ENCODE measurements at places on chromosomes 7 and 10. TPM values are rescaled to one million over a fixed set of nuclear protein-coding genes. Genes with fewer than 3 reads are reported as not detected.
A peak's percentile ranks its signal among the peaks of the same experiment; 100 is the strongest.

GRCh38 chr7:121273467-121274167 is 55.2 kb upstream of the WNT16 start:
- DNase-seq = no peak

- no peak for DNase-seq
Measured at GRCh38 chr10:93287775-93288174, 194.4 kb downstream of the MYOF start.

Gene FAM170B
- total RNA-seq = not detected

Gene CADPS2
- total RNA-seq = 36.0 TPM

DNA sequence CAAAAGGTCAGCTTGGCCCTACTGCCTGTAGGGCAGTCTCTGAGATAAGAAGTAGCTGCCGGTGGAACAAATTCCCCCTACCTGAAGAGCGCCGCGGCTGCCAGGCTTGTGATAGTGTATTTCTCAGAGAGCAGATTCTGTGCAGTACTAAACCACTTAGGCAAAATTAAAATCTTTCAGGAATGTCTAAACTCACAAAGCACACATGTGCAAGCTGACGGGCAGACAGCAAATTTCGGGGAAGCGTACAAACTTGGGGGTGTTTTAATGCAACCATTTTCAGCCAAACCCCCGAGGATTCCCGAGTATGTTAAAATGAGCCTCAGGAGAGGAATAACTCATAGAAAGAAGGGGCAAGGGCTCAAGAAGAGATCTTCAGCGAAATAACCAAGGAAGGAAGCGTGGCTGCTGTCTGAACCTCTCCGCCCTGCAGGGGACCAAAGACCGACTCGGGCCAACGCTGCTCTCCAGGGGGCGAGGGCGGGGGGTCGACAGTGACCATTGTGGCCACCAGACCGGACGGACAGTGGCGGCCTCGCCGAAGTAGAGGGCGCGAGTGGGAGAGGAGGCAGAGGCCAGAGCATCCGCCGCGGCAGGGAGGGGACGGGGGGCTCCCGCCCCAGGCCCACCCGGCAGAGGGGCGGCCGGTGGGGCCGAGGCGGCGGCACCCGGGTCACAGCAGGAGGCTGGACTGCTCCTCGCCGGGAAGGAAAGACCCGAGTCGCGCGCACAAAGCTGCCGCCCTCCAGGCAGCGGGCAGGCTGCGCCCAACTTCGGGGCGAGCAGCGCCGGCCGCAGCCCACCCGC is 819 bp downstream of the HYCC1 start:
- DNase-seq = no peak

DNA sequence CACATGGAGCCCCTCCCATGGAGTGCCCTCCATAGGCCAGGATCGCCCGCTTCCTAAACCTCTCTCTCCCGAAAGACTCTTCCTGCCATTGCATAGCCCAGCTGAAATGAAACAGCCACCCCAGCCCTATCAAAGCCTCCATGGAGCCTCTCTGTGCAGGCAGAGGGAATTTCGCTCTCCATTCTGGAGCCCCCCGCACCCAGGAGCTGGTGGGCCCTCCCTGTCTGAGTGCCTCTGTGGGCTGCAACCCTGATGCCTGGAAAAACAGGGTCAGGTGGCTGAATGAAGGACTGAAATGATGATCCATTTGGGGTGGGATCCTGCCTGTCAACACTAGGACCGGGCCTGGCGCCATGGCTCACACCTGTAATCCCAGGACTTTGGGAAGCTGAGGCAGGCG is 106.4 kb downstream of the FAM53B start:
- DNase-seq = no peak

- no peak for DNase-seq
Measured at GRCh38 chr7:149883452-149883861, 9.7 kb downstream of the ATP6V0E2 start.

Gene FAM25A
- total RNA-seq = not detected

GRCh38 chr10:70162892-70163201 is 7.5 kb downstream of the SAR1A start:
- no peak for DNase-seq

Gene SAP25
- total RNA-seq = not detected

Gene CARD11
- 5.0 TPM for total RNA-seq

Gene SKIDA1
- total RNA-seq = 5.0 TPM

GRCh38 chr7:123797673-123798531 is 47.1 kb upstream of the HYAL4 start:
- DNase-seq = peak; percentile 49

DNA sequence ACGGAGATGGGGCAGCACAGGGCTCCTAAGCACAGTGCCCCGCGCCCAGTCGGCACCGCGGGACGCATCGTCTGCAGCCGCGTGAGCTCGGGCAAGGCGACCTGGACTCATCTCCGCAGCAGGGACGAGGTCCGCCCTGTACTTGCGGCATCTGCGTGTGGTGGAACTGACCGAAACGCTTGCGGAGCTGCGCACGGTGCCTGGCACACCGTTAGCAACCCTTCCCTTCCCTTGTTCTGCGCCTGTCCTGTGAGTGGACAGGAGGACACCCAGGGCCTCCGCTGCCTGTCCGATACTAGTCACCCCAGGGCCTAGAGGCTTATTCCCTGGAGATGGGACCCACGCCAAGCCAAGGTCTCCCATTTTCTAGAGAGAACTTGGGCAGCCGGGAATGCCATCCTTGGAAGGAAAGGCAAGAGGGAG is 98.5 kb downstream of the WDR11 start:
- no peak for DNase-seq

GRCh38 chr10:44874166-44874565 is 37.0 kb upstream of the TMEM72 start:
- no peak for DNase-seq

Gene UCN3
- total RNA-seq = not detected

Gene STAG3
- total RNA-seq = 0.90 TPM

DNA sequence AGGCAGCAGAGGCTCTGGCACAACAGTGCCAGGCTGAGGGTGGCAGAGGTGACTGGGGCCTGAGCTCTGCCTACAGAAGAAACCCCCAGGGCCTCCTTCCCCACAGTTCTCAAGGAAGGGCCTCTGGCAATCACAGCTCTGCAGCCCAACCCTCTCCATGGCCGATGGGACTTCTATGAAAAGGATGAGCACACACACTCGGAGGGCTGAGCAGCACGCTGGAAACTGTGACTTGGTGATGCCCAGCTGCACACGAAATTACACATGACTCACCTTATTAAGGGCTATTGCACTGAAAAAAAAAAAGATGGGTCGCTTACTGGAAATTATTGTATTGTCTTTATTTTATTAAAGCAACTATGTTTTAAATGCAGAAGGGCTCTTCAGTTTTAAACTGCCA is 42.9 kb upstream of the LRRC18 start:
- no peak for DNase-seq

Gene RBM20
- 2.3 TPM for total RNA-seq

DNA sequence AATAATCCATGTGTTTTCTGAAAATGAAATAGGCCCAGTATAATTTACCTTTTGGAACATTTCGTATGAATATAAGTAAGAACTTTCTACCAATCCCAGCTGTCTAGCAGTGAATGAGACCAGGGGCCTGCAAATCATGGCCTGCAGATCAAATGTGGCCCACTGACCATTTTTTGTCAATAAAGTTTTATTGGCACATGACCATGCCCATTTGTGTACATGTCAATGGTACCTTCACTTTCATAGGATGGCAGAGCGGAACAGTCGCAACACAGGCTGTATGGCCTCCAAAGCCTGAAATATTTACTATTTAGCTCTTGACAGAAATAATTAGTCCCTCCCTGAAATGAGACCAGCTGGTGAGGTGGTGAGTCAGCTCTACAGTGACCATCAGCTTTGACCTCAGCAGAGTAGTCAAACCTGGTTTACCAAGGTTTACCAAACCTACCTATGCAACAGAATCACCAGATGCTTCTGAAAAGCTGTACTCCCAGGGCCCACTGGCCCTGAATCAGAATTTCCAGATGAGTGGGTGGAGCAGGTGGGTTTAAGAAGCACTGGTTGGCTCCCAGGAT is 13.8 kb upstream of the C10orf90 start:
- no peak for DNase-seq

Gene PILRB
- 16.3 TPM for total RNA-seq

- no peak for DNase-seq
Measured at GRCh38 chr7:149093228-149093627, 2.7 kb upstream of the ZNF786 start.

DNA sequence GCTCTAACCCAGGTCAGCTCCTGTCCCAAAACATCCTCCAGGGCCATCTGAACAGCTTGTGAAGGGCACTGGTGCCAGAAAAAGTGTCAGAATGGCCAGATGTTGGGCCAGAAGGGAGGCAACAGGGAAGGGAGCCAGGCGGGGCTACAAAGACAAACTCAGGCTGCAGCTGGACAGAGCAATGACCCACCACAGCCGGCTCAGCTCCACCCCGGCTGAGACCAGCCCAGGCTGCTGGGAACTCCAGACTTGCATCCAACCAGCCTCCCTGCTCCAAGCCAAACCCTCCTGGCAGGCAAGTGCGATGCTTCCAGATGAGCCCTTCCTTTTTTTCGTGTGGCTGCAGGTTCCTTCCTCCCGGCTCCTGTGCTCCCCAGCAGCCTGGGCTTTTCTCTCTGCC is 466.9 kb downstream of the PTPRN2 start:
- no peak for DNase-seq

Gene ADCY1
- total RNA-seq = 3.7 TPM

DNA sequence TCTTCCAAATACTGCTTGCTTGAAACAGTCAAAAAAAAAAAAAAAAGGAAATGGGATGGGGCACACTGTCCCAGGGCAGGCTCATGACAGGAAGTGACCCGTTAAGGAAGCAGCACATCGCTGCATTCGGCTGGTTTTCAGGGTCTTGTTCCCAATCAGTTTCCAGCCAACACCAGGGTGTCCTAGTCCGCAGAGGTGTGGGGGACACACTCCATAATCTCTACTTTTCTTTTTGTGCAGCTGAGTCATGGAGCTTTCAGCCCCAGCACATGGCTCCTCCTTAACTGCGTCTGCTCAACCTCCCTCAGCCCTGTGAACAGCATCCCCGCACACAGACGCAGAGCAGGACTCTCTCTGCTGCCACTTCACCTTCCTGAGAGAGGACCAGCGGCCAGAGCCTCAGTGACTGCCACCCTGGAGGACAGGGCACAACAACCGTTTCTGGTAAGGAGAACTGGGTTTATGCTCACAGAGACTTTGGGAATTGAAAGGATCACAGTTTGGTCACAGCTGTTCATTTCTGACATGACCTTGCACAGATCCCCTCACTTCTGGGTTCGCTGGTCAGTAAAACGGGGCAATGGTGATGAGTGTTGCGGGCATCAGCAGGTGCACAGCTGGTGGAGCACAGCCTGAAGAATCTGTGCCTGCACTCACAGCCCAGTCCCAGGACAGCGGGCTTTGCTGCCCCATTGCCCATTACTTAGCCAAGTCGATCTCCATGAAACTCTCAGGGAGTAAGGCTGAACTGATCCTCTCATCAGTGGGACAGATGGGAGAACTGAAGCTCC is at the start of gene GIMAP5:
Gene GIMAP5, plus strand, starts transcription at position 154 of the 791 bp plus-strand sequence. CDS start 3,467 bp downstream, outside the sequence.
- DNase-seq = no peak

GRCh38 chr7:121344093-121344492 is 15.3 kb downstream of the WNT16 start:
- DNase-seq = no peak

GRCh38 chr10:78706726-78707540 is 361.8 kb upstream of the ZMIZ1 start:
- DNase-seq = no peak

Gene PNLIPRP2
- total RNA-seq = not detected

- DNase-seq = no peak
Measured at GRCh38 chr7:28112012-28112411, 68.6 kb downstream of the JAZF1 start.

Gene LEP
- total RNA-seq = not detected

Gene C10orf105
- 0.26 TPM for total RNA-seq

Gene PIP
- total RNA-seq = not detected

- DNase-seq = no peak
Measured at GRCh38 chr7:25481891-25482290, 253.6 kb upstream of the NPVF start.

GRCh38 chr10:102675666-102676533 is 31.6 kb downstream of the TRIM8 start:
- DNase-seq = no peak

Gene SLC16A9
- total RNA-seq = 9.2 TPM

- DNase-seq = no peak
Measured at GRCh38 chr7:105878746-105879605, 2.6 kb upstream of the ATXN7L1 start.

GRCh38 chr10:103696411-103697145 is 158.8 kb downstream of the SH3PXD2A start:
- DNase-seq = no peak

Gene SEMA3C
- 570 TPM for total RNA-seq

GRCh38 chr7:19275000-19275399 is 129.8 kb upstream of the FERD3L start:
- no peak for DNase-seq
